Activated T-cell treated with anti-CD3 and anti-CD28 coated beads for 4 hours (primary cell): ENCODE measurements at places on chromosomes 7 and 10.

DNA sequence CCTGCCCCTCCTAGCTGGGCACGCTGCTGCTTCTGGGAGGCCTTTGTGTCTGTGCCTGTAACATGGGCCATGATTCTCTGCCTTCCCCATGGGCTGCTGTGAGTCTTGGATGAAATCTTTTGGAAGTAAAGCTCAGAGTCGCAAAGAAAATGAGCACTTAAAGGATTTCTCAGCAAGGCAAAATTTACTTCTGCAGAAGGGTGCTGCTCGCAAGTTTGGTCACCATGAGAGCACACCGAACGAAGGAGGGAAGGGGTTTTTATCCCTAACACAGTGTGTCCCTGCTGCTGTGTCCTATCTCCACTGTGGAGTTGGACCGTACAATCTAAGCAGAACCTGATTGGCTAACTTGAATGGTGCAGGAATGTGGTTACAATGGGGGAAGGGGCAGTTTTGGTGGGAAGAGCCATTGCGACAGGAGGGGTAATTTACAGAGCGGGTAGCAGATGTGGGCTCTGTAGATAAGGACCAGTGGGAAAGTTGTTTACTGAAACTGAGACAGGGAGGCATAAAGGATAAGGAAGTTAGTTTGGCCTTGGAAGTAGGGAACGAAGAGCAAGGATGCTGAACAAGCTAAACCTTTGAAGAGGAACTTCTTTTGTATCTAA lies 57.5 kb downstream of the FANK1 start:
- DNase-seq, result no peak

GRCh38 chr10:59736749-59737148 lies 16.5 kb downstream of the MRLN start:
- no peak for DNase-seq

DNA sequence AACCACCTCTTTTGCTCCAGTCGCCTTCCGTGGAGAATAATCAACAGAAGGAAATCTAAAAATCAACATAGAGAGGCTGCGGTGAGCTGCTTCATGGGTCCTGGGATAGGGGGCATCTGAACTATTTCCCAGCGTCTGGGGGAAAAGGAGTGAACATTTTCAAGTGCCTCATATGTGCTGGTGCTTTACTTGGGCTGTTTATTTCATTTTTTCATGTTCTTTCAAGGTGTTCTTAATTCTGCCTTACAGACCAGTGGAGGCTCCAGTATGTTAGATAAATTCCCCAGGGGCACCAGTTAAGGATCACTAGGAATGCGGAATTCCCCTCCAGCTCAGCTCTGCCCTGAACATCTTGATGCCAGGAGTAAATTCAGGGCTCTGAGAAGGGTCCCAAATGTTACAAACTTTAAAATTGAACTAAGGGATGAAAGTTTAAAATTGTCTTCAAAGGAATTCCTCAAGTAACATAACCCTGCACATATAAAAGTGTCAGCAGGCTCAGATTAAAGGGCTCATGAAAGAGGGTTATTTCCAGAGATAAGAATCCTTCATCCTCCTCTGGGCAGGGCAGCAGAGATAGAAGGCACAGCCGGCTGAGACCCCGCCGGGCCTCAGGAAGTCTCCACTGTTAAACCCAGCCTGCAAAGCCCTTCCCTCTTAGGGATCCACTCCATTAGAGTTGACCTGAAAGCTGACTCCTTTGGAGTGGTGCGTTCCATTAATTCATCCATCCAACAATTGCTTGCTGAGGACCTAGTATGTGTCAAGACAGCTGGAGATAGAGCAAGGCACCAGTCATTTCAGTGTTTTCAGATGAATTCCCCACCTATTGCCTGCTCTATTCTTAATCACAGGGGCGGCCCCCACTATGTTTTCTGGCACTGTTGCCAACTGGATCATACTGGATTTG lies 345.8 kb downstream of the KCNMA1 start:
- no peak for DNase-seq

- DNase-seq, result no peak
These were observed 88.8 kb downstream of the DNMBP start for GRCh38 chr10:99920901-99921300.

GRCh38 chr7:106216923-106217542 lies 67.8 kb downstream of the NAMPT start:
- no peak for DNase-seq

- DNase-seq, result no peak
These were observed 27.9 kb downstream of the MTURN start for GRCh38 chr7:30162622-30163124.

DNA sequence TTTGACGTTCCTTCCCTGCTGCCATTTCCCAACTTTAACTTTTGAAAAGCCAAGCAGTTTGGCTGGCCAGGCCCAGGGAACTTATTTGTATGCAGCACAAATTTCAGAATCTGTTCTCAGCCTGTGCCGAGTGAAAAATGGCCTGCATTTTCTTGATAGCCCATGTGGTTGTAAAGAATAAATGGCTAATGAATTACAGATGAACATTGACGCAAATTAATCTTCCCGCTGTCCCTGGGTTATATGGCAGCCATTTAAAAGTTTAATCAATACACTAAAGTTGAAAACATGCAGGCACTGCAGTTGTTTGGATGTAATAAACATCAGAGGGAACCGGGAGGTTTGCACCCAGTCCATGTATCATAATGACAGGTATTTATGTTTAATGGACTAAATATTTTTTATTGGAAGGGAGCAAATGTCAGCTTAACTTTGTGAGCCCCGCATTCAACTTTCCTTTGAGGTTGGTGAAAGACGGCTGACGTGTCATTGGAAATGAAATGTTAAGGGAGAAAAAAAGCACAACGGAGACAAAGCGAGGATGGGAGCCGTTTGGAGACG lies 1092.4 kb downstream of the LRMDA start:
- DNase-seq, result no peak

DNA sequence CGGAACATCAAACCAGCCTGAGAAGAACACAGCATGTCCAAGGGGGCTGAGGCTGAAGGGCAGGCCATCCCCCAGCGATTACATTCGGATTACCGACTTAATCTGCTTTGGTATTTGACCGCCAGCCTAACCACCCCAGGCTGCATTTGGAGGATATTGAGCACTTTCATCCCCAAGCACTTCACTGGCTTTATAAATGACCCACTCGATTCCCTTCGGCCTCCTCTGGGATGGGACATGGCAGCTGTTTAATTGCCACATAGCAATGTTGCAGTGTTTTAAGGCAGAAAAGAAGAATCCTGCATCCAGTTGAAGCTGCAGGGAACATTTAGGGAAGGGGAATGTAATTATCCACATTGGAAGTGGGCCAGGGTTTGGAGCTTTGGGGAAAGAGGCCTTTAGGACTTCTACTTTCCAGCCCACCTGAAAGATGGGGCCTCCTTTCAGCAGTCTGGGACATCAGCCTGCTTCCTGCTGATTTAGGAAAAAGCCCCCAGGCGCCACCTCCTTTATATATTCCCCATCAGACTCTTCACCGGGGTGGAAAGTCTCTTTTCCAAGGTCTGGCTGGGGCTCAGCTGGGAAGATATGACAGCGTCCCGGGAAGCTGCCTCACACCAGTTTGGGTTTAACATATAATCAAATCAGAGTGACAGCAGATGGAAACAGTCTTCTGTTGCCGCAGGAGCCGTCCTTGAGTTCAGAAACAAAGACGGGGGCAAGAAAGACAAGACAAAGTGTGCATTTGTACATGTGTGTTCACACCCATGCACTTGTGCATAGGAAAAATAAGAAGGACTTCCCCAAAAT lies 9.2 kb downstream of the DPCD start:
- DNase-seq, result no peak

DNA sequence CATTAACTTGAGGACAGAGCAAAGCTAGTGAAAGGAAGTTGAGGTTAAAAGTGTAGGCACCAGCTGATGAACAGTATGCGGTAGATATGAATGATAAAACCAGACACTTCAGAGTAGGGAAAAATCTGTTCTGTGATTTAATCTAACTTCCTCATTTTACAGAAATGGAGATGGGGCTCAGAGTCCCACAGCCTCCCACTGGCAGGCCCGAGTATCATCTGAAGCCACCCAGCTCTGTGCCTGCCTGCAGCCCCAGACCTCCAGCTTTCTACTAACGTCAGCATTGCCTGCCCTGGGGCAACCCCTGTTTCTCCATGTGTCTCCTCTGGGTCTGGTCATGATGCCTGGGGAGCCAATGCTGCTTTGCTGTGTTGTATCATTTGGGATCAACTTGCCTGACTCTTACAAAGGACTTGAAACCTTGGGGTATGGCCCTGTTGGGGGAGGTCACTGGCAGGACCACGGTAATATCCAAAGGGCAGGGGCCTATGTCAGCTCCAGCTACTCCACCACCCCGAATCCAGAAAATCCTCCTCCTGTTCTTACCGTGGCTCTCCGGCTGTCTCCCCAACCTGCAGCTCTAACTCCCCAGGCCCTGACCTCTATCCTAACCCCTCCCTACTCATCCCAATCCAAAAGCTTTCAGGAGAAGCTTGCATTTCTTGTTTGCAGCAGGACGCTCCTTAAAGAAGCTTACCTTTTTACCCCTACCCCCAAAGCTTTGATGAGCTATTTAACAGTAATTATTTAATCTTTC lies 56.2 kb upstream of the NPY start:
- peak; percentile 2 for DNase-seq

- no peak for DNase-seq
These were observed 14.4 kb downstream of the RAMP3 start for GRCh38 chr7:45171946-45172345.
